ENCODE measurements at places on chromosomes 16 and 17.

DNA sequence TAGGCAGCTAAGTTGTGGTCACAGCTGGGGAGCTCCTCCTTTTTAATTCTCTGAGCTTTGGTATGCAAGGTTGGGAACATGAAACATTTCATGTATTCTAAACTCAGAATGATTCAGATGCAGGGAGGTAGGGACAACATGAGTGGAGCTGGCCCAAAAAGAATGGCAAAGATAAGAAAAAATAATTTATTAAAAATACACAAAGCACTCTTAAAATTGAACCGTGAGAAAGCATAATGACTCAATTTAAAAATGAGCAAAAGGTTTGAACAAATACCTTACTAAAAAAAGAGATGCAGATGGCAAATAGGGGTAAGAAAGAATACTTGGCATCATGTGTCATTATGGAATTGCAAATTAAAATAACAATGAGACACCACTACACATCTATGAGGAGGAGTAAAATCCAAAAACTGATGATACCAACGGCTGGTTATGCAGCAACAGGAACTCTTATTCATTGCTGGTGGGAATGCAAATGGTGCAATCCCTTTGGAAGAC is 175.6 kb upstream of the IRX3 start:
- no peak for DNase-seq

- DNase-seq, result no peak
Observed at GRCh38 chr16:56448005-56448404, 3.1 kb downstream of the NUDT21 start.

DNA sequence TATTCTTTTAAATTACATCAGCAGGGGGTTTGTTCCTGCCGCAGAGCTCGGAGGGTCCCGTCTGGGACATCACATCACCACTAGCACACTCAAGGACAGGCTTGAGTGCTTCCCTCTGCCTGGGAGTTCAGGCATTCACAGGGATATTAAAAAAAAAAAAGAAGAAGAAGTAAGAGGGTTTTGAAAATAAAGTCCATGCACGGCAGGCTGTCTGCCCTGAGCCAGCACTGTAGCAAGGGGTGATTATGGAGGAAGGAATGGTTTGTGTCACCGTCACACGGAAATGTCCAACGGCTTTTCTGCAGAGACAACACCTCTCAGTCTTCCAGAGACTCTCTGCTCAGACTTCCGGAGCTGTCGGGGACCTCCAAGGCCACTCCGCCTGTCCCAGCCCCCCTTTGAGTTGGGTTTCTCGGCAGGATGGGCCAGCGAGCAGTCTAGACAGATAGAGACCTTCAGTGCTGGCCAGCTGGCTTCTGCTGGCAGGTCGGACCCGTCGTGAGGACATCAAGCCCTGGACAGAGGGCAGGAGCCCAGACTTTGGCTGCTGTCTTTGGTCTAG is 33.6 kb downstream of the MEOX1 start:
- no peak for DNase-seq

GRCh38 chr17:61010661-61011170 is 333.1 kb downstream of the BCAS3 start:
- DNase-seq, result no peak

DNA sequence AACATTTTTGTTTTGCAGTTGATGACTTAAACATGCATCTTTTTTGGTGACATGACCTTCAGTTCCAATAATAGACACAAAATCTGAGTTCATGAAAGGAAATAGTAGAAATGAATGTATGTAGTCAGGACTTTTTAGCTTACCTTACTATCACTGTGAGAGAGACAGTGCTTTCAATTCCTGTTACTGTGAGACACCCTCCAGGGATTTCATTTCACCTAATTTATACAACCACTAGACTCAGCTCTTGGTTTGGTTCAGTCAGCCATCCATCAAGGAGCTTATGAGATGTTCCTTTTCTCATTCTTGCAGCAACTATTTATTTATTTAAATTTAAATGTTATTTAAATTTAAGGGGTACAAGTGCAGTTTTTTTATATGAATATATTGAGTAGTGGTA is 77.9 kb downstream of the MAP2K4 start:
- DNase-seq, result no peak

DNA sequence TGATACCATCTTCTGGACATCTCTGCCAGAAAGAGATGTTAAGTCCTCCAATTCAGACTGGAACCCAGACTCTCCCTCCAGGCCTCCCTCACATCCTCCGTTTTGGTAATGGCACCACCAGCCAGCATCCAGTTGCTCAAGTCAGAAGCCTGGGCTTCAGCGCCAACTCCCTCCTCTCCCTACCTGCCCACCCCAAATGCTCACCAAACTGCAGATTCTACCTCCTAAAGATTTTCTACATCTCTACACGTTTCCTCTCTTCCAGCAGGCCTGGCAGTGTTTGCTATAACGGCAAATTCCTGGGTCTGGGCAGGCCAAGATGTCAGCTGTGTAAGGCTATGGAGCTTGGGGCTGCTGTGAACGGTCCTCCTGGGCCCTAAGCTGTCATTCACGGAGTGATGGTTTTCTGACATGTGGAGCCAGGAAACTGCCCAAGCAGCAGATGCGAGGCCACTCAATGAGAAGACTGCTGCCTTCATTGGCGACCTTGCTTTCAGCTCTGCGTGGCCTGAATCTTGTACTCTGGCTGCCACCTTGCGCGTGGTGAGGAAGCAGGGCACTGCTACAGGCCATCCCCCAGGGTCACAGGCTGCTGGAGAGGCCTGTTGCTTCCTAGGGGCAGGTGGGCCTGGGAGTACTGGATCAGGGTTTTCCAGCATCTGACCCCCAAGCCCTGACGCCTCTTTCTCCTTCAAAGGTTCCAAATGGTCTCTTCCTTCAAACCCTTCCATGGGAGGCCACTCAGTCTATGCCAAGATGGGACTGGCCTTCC is 37.7 kb downstream of the TBX4 start:
- no peak for DNase-seq

DNA sequence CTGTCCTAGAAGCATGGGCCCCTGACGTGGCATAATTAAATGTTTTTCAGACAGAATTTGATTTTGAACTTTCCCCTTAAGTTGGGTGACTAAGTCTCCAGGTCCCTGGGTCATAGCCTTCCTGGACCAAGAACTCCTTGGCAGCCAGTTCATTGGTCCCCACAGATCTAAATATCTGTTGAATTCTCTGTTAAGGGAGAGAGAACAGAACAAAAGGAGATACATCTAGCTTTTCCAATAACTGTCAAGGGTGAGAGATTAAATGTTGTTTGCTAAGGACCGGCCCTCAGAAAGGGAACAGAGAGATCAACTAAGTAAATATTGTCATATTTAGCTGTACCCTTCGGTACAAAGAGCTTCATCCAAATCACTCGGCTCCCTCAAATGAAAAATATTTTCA is 78.2 kb upstream of the NOL11 start:
- DNase-seq, result no peak

- DNase-seq, result no peak
Observed at GRCh38 chr17:8162997-8163977, 539 bp upstream of the VAMP2 start.

DNA sequence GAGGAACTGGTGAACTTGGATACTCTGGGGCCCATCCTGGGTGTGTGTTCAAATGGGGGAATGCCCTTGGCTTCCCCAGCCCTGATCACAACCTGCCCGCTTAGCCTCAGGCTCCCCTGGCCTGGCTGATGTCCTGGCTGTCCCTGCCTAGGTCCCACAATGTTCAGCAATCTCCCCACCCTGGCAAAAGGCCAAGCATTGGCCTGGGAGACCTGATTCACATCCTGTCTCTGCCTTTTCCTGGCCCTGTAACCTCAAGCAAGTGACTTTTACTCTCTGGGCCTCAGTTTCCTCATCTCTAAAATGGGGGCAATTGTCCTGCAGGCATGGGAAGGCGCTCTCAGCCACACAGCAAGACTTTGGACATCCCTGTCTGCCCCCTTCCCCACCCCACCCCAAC is 14.4 kb downstream of the CPNE2 start:
- DNase-seq, result no peak

- peak; percentile 34 for DNase-seq
Observed at GRCh38 chr16:813204-813915, 12.8 kb upstream of the GNG13 start.

DNA sequence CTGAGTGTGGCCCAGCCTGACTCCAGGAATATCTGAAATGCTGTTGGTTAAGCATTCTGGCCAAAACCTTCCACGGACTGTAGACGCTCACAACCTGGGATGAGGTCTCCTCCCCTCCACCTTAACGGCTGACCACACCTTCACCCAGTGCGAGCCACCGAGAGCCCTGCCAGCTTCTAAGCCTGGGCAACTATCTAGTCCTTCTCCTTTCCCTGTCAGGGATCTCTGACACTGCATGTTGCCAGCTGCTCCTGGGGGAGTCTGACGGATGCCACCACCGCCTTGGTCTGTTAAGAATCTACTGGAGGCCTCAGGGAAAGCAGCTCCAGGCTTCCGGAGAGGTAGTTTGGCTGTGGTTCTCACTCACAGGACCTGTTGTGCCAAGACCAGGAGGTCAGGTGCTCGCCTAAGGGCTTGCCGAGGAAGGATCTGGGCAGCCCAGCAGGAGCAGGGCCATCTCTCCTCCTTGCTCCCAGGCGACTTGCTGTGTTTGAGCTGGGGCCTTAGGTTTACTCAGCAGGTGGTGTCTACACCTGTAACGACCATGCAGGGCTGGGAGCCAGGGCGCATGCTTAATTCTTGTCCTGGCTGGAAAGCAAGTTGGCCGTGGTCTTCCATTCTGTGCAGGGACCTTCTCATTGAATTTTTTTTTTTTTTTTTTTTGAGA is 111.8 kb downstream of the NTN1 start:
- no peak for DNase-seq

GRCh38 chr16:1495211-1495888 is 2.2 kb downstream of the TELO2 start:
- no peak for DNase-seq

DNA sequence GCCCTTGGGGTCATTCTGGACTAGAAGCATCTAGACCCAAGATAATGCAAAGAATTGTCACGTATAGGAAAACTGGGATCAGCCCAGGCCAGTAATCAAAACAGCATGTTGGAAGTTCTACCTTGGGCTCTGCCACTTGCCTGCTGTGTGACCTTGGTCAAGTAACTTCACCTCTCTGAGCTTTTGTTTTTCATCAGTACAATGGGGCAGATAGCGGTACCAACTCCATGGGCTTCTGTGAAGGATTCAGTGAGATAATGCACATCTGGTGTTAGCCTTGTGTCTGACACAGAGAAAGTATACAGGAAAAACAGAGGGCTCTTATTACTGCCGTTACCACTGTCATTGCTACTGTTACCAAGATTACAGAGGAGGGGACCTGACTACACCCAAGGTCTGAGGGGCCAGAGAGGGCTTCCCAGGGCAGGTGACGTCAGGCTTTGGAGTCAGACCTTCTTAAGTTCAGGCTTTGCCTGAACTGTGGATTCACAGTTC is 24.6 kb downstream of the CMIP start:
- DNase-seq, result no peak

DNA sequence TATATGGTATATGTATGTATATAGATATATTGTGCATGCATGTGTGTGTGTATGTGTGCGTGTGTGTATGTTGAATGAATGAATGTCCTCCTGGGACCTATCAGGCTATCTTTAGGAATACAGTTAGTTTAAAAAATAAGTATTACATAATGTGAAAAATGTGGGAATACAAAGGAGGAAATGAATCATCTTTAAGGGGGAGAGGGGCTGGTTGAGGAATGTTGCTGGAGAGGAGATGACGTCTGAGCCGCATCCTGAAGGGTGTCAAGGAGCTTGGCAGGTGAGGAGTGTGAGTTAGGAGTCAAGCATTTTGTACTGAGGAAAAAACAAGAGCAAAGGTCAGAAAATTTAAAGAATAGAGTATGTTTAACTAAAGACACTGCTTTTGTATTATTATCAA is 62.4 kb upstream of the NLK start:
- no peak for DNase-seq

DNA sequence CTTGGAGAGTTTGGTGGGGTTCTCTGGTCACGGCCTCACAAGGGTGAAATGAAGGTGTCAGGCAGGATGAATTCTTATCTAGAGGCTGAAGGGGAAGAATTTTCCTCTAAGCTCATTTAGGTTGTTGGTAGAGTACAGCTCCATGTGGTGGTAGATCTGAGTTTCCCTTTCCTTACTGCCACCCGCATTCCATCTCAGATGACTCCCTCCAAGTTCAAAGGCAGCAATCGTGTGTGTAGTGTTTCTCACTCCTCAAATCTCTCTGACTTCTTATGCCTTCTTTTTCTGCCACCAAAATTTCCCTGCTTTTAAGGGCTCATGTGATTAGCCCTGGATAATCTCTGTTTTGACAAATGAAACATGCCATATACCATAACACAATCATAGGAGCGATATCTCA is 135.5 kb upstream of the MYOCD start:
- no peak for DNase-seq

GRCh38 chr17:76816590-76817135 is 51.5 kb upstream of the MGAT5B start:
- DNase-seq, result peak; percentile 67

- DNase-seq, result no peak
Observed at GRCh38 chr17:17818088-17818526, 18.7 kb downstream of the SREBF1 start.

DNA sequence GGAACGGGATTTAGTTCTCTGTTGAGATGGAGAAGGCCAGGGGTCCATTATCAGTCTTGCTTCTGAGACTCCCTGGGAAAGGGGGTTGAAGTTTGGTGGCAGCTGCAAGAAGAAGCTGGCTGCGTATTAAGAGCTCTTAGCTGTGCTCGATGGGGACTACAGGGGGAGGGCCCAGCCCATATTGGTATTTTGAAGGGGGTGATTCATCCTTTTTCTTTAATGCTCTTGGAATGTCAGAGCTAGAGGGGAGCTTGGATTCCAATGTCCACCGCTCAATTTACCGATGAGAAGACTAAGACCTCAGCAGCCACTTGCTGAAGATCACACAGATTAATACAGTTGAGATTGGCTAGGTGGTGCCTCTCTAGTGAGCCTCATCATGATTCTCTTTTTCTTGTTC is 5.0 kb downstream of the NOG start:
- DNase-seq, result no peak

DNA sequence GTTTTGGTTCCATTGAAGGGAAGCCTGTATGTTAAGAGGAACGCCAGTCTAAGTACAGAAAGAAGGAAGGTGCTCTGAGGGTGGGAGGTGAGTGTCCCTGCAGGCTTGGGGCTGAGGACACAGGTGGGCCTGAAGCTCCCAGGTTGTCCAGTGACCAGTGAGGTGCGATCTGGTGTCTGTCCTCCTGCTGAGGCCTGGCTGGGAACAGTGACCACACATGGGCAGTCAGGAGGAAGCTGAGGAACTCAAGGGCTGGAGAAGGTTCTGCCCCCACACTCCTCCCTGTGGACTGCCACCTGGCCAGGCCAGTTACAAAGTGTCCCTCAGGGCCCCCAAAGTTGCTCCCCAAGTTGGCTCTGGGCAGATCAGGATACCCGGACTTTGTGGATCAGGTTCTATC is 102.1 kb downstream of the N4BP1 start:
- no peak for DNase-seq

- DNase-seq, result no peak
Observed at GRCh38 chr16:397135-397661, at the start of gene NME4. TSS of gene NME4 (plus strand) at chr16:397199. CDS start at chr16:397223, 24 bp downstream.
